ENCODE measurements at places on chromosomes 1 and 21.

DNA sequence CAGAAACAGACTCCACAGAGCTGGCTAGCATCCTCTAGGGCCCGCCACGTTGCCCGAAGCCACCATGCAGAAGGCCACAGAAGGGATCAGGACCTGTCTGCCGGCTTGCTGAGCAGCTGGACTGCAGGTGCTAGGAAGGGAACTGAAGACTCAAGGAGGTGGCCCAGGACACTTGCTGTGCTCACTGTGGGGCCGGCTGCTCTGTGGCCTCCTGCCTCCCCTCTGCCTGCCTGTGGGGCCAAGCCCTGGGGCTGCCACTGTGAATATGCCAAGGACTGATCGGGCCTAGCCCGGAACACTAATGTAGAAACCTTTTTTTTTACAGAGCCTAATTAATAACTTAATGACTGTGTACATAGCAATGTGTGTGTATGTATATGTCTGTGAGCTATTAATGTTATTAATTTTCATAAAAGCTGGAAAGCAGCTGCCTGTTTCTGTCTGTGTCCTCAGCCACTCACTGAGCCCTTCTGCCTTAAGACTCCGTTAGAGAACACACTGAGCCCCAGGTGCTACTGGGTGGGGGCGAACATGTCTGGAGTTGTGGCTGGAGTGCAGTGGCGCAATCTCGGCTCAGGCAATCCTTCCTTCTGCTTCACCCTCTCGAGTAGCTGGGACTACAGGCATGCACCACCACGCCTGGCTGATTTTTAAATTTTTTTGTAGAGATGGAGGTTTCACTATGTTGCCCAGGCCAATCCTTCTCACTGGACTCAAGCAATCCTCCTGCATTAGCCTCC, 14.8 kb downstream of the MFSD2A start:
- no peak for DNase-seq

DNA sequence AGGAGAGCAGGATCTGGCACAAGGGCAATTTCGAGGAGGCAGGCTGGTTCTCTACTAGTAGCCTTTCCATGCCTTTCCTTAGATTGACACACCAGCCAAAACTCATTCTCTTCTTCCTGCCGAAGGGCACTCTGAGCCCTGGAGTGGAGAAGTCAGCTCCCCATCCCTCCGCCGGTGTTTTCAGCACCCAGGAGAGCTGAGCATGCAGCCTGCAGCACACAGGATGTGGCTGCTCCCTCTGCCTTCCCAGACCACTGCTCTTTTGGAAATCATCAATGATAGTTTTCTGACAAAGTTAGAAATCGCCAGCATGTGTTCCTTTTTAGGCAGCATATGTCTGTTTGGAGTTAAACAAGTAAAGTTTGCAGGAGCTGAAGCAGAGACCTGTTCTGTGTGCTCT, 11.7 kb downstream of the RNU5D-1 start:
- DNase-seq: no peak

GRCh38 chr1:237211031-237211430, 169.0 kb downstream of the RYR2 start:
- no peak for DNase-seq

DNA sequence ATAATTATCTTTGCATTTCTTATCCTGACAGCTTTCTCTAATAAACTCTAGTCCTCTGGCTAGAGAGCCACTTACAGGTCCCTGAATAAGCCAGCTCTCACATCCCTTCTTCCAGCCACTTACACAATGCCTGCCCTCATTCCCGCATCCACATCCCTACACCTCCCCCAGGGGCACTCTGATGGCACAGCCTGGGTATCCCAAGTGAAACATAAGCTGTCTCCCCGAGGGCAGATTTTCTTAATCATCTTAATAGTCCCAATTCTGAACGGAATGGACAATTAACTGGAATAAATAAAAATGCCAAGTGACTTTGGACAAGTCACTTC, 4.9 kb downstream of the RHOC start:
- DNase-seq: no peak

GRCh38 chr1:227952374-227953021, 4.8 kb upstream of the WNT9A start:
- no peak for DNase-seq

DNA sequence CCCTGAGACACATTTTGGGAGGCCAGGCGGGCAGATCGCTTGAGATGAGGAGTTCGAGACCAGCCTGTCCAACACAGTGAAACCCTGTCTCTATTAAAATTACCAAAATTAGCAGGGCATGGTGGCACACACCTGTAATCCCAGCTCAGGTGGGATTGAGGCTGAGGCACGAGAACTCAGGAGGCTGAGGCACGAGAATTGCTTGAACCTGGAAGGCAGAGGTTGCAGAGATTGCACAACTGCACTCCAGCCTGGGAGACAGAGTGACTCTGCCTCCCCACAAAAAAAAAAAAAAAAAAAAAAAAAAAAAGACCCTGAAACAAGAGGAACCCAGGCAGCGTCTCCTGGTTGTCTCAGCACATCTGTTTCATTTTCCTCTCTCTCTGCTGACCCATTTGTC, 24.2 kb downstream of the PGM1 start:
- DNase-seq: no peak

GRCh38 chr1:232011961-232012360, 385.4 kb downstream of the DISC1 start:
- no peak for DNase-seq

DNA sequence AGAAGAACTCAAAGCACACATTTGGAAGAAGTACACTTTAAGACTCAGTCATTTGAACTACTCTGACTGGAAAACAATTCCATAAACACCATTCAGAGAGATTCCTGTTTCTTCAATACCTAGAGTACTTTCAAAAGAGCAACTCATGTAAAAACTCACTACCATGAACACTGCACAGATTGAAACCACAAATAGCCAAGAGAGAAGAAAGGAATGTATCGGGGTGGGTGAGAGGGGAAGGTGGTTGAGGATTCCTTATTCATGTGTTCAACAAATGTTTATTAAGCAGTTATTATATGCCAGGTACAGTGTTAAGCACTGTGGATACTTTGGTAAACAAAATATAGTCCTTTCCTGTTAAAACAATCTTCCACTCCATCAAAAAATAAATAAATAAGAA, 64.7 kb downstream of the NRIP1 start:
- DNase-seq: no peak

DNA sequence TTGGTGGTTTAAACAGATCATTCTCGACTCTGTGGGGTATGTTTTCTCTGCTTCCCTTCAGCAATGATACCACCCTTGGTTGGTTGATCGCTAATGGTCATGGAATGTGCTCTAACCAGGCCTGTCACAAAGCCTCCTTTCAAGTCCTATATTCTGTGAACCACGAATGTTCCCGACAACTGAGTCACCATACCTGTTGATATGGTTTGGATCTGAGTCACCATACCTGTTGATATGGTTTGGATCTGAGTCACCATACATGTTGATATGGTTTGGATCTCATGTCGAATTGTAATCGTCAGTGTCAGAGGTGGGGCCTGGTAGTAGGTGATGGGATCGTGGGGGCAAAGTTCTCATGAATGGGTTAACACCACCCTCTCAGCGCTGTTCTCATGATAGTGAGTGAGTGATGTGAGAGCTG, 10.2 kb upstream of the CAMK2N1 start:
- DNase-seq: no peak

- no peak for DNase-seq
These were observed 3.4 kb upstream of the PTPRF start for GRCh38 chr1:43527111-43527878.
